ENCODE measurements at places on chromosomes 3 and 15.

DNA sequence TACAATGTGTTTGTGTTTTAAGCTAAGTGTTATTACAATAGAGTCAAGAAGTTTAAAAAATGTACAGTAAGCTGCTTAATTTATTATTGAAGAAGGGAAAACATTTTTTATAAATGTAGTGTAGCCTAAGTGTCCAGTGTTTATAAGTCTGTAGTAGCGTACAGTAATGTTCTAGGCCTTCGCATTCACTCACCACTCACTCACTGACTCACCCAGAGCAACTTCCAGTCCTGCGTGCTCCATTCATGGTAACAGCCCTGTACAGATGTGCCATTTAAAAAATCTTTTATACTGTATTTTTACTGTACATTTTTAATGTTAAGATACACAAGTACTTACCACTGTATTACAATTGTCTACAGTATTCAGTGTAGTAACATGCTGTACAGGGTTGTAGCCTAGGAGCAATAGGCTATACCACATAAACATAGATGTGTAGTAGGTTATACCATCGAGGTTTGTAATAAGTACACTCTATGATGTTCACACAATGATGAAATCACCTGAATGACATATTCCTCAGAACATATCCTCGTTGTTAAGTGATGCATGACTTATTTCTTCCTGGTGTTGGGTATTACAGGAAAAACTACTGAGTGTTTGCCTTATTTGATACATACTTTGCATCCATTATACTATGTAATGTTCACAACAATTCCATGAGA, 156.6 kb upstream of the NUDT16 start:
- no peak for DNase-seq

GRCh38 chr3:24296441-24297205, 198.0 kb downstream of the THRB start:
- DNase-seq, result peak; percentile 56

- peak; percentile 93 for DNase-seq
These were observed 14.4 kb upstream of the MRPS22 start for GRCh38 chr3:139329364-139329850.

DNA sequence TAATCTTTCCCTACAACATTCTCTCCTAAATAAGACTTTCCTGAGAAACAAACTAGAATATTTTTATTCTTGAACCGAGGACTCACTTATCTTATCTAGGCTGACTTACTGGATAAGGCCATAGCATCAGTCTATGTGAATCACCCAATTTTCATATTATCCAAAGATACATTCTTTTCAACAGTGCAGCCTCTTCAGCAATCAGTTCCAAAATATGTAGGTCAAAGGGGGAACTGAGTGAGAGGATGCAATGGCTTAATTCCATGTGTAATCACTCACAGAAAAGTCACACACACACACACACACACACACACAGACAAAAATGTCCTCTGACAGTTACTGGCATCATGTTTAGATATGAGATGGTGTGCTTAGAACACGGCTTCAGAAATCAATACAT, 31.5 kb upstream of the MECOM start:
- DNase-seq, result no peak

GRCh38 chr3:72636969-72637597, 211.2 kb downstream of the SHQ1 start:
- no peak for DNase-seq

GRCh38 chr3:4629095-4630007, 136.2 kb downstream of the ITPR1 start:
- no peak for DNase-seq
